T-cell (primary cell): ENCODE measurements at places on chromosomes 12 and 14. TPM values are rescaled to one million over a fixed set of nuclear protein-coding genes. Genes with fewer than 3 reads are reported as not detected.
A peak's percentile ranks its signal among the peaks of the same experiment; 100 is the strongest.

GRCh38 chr14:95068521-95068920 is 88.8 kb downstream of the DICER1 start:
- no peak overlapping the region for H3K4me3 ChIP-seq
- H3K36me3 ChIP-seq, result no peaks in the 10 kb centered on the region
- H3K27me3 ChIP-seq, result no peaks in the 10 kb centered on the region
- no peak overlapping the region for H3K27ac ChIP-seq
- DNase-seq, result no peak

DNA sequence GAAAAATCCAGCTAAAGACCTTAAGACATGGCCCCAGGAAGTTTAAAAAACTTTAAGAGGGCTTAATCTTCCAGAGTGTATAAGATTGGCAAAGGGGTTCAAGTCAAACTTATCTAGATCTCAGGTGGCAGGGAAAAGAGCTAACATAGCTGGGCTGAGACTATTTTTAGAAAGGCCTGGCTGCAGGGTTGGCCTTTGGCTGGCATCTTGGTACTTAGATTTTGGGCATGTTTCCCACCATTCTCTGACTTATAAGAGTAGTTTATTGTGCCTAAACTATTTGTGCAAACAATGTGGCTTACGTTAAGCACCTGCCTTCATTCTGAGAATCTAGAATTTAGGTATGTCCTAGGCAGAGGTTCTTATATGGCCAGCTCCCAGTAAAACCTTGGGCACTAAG is 214.0 kb upstream of the MIS18BP1 start:
- H3K27me3 ChIP-seq, result no peaks in the 10 kb centered on the region
- H3K4me3 ChIP-seq, result no peak overlapping the region
- H3K27ac ChIP-seq, result no peak overlapping the region
- no peaks in the 10 kb centered on the region for H3K4me1 ChIP-seq
- DNase-seq, result no peak
- no peaks in the 10 kb centered on the region for H3K36me3 ChIP-seq

- no peak overlapping the region for H3K4me3 ChIP-seq
- H3K27me3 ChIP-seq, result no peaks in the 10 kb centered on the region
- no peaks in the 10 kb centered on the region for H3K36me3 ChIP-seq
- peaks cover 31% of the 10 kb centered on the region for H3K4me1 ChIP-seq
- peak overlapping the region; percentile 54 for H3K27ac ChIP-seq
These were observed 13.3 kb downstream of the PCNX1 start for GRCh38 chr14:70920608-70921007.

- no peaks in the 10 kb centered on the region for H3K36me3 ChIP-seq
- H3K27me3 ChIP-seq, result no peaks in the 10 kb centered on the region
- H3K4me3 ChIP-seq, result peak overlapping the region; percentile 54
- H3K4me1 ChIP-seq, result no peaks in the 10 kb centered on the region
- H3K27ac ChIP-seq, result no peak overlapping the region
These were observed 594 bp upstream of the CEP170B start for GRCh38 chr14:104864267-104865080.

DNA sequence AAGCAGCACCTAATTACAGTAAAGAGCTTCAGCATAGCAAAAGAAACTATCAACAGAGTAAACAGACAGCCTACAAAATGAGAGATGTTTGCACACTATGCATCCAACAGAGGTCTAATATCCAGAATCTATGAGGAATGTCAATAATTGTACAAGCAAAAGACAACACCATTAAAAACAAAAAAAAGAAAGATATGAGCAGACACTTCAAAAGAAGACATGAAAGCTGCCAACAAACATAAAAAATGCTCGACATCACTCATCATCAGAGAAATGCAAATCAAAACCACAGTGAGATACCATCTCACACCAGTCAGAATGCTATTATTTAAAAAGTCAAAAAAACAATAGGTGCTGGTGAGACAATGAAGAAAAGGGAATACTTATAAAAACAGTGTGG is 273.1 kb downstream of the TMTC2 start:
- H3K4me3 ChIP-seq, result no peak overlapping the region
- no peak for DNase-seq
- H3K27me3 ChIP-seq, result no peaks in the 10 kb centered on the region
- no peaks in the 10 kb centered on the region for H3K36me3 ChIP-seq

DNA sequence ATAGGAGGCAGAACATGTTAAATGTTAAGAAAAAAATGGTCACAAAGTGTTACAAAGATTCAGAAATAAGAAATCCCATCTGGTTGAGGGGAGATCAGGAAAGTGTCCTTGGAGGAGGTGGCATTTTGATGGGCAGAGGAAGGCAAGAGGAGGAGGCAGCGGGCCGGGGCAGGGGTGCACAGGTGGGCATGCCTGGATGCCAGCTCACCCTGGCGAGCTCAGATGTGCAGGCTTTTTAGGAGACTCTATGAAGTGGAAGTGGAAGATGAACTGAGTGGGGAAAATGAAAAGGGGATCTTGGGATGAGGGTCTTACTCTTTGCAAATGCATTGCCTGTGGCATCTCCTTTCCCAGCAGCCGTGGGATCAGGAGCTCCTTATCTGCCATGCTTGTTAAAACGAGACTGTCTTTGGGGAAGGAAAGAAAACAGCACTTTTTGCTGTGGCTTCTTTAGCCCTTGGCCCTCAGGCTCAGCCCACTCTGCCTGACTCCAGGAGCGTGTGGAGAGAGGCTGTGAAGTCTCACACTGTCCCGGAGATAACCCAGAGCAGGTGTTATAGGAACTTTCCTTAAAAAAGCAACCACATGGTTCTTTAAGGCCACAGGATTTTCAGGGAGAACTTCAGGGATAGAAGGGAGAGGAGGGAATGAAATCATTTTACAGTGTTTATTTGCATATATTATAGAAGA is 62.6 kb downstream of the ELK3 start:
- peak overlapping the region; percentile 26 for H3K27ac ChIP-seq
- peaks cover 50% of the 10 kb centered on the region for H3K36me3 ChIP-seq
- DNase-seq, result no peak
- peaks cover 32% of the 10 kb centered on the region for H3K4me1 ChIP-seq
- H3K27me3 ChIP-seq, result no peaks in the 10 kb centered on the region

DNA sequence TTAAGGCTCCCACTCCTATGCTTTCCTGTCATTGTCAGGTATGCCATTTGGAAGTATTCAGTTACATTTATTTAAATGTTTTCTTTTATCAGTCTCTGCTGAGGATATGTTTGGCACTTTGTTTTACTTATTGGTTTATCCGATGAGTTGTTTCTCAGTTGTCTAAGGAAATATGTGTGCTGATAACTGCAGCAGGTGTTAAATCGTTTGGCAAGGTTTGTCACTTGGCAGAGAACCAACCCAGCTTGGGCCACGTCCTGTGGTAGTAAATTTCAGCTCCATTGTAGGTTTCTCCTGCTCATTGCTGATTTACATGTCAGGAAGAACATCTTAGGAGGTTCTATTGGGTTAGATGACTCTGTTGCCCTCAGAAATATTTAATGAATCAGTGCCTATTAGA is 22.0 kb upstream of the MGST1 start:
- no peak overlapping the region for H3K4me3 ChIP-seq
- no peak for DNase-seq

GRCh38 chr14:96260341-96260821 is 4.4 kb downstream of the BDKRB1 start:
- no peak for DNase-seq
- H3K4me1 ChIP-seq, result no peaks in the 10 kb centered on the region
- no peak overlapping the region for H3K4me3 ChIP-seq
- H3K36me3 ChIP-seq, result no peaks in the 10 kb centered on the region
- peaks cover 22% of the 10 kb centered on the region for H3K27me3 ChIP-seq
- H3K27ac ChIP-seq, result no peak overlapping the region

DNA sequence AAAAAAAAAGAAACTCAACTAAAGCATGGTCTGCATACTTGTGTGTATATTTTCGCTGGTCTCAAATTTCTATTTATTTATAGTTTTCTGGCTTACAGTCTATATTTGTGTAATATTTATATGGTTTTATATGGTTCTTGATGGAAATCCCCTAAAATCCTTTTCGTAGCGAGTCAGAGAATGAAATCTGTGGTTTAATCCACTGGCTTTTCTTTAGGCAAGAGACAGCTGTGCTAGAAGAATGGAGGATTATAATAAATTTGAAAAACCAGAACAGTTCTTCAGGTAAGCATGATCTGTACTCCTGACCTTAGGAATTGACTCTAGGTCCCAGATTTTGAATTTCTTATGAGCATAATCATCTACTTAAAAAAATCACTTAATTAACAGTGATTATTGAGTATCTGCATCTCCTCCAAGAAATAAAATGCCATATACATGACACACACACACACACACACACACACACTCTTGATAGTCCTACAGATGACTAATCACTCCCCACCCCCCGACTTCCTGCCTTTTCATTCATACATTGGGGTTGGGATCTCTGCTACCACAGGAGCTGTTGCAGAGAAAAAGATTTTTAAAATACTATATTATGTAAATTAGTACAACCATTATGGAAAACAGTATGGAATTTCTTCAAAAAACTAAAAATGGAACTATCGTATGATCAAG is 113.4 kb downstream of the CRADD start:
- no peaks in the 10 kb centered on the region for H3K36me3 ChIP-seq
- DNase-seq, result no peak
- no peaks in the 10 kb centered on the region for H3K27me3 ChIP-seq
- peaks cover 6% of the 10 kb centered on the region for H3K4me1 ChIP-seq

DNA sequence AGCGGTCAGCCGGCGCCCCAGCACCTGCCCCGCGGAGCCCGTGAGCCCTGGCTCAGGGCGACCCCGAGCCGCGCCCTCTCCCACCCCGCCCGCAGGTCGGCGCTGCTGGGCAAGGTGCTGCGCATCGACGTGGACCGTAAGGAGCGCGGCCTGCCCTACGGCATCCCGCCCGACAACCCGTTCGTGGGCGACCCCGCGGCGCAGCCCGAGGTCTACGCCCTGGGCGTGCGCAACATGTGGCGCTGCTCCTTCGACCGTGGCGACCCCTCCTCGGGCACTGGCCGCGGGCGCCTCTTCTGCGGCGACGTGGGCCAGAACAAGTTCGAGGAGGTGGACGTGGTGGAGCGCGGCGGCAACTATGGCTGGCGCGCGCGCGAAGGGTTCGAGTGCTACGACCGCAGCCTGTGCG is 14.4 kb downstream of the HHIPL1 start:
- peaks cover 68% of the 10 kb centered on the region for H3K27me3 ChIP-seq
- H3K27ac ChIP-seq, result no peak overlapping the region
- H3K4me3 ChIP-seq, result no peak overlapping the region
- H3K36me3 ChIP-seq, result no peaks in the 10 kb centered on the region
- H3K4me1 ChIP-seq, result no peaks in the 10 kb centered on the region
- DNase-seq, result no peak

- peak overlapping the region; percentile 75 for H3K4me3 ChIP-seq
- H3K4me1 ChIP-seq, result peaks cover 12% of the 10 kb centered on the region
- H3K36me3 ChIP-seq, result no peaks in the 10 kb centered on the region
- H3K27me3 ChIP-seq, result peaks cover 3% of the 10 kb centered on the region
- no peak overlapping the region for H3K27ac ChIP-seq
- peak; percentile 25 for DNase-seq
These were observed 479 bp downstream of the GPR135 start for GRCh38 chr14:59464486-59465315.

DNA sequence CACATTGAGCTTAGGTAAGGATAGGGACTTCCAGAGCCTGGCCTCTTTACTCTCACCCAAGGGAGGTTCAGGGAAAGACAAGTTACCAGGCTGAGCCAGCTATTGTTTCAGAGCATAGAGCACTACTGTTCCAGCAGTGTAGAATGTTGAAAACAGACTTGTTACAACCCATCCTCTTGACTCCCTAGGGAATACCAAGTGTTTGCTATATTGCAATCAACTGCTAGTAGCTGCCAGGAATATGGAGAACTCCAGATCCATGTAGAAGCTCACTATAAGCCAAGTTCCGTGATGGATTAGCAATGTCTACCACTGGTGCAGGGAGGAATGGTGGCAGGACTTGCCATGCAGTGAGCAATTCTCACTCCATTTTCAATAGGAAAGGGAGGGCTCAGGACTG is 199.8 kb upstream of the RBM19 start:
- no peaks in the 10 kb centered on the region for H3K4me1 ChIP-seq
- H3K36me3 ChIP-seq, result no peaks in the 10 kb centered on the region
- DNase-seq, result no peak
- H3K27me3 ChIP-seq, result no peaks in the 10 kb centered on the region
- no peak overlapping the region for H3K27ac ChIP-seq
- H3K4me3 ChIP-seq, result no peak overlapping the region

- H3K4me1 ChIP-seq, result no peaks in the 10 kb centered on the region
- peaks cover 4% of the 10 kb centered on the region for H3K36me3 ChIP-seq
- H3K4me3 ChIP-seq, result no peak overlapping the region
- no peaks in the 10 kb centered on the region for H3K27me3 ChIP-seq
These were observed 101.5 kb downstream of the HELB start for GRCh38 chr12:66403746-66404145.

- no peak overlapping the region for H3K4me3 ChIP-seq
- peaks cover 2% of the 10 kb centered on the region for H3K27me3 ChIP-seq
- no peak for DNase-seq
- no peaks in the 10 kb centered on the region for H3K4me1 ChIP-seq
- H3K36me3 ChIP-seq, result no peaks in the 10 kb centered on the region
These were observed 159.7 kb downstream of the PAH start for GRCh38 chr12:102757154-102757881.

DNA sequence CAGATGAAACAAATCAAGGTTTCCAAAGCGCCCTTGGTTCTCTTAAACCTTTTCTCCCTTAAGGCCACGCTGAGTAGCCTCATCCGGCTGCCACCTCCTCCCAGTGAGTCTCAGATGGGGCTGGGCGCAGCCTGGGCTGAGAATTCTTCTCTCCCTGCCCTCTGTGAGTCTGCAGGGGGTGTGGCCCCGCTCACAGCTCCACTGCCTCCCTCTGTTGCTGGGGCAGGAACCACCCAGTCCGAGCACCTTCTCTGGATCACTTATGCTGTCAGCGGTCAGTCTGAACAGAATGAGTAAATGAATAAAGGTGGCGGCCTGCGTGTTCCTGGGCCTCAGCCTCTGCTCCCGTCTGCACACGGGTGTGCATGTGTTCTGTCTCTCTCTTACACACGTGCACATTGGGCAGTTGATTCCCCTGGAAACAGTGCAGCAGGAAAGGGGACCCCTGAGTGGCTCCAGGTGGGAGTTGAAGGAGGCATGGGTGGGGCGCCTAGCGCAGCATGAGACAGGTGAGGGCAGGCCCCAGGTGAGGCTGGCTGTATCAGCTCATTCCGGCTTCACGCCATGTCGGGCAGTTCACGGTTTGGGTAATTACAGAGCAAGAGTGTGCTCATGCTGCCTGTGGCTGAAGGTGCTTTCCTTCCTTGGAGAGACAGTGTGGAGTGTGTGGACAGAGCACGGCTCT is 4.3 kb downstream of the PAPLN start:
- H3K36me3 ChIP-seq, result no peaks in the 10 kb centered on the region
- no peak overlapping the region for H3K27ac ChIP-seq
- H3K4me3 ChIP-seq, result no peak overlapping the region
- peaks cover 13% of the 10 kb centered on the region for H3K27me3 ChIP-seq

GRCh38 chr12:45685680-45686079 is 43.8 kb upstream of the ARID2 start:
- no peak for DNase-seq
- no peaks in the 10 kb centered on the region for H3K27me3 ChIP-seq
- no peak overlapping the region for H3K4me3 ChIP-seq

- no peaks in the 10 kb centered on the region for H3K27me3 ChIP-seq
- H3K36me3 ChIP-seq, result peaks cover 88% of the 10 kb centered on the region
- H3K4me1 ChIP-seq, result no peaks in the 10 kb centered on the region
- H3K4me3 ChIP-seq, result no peak overlapping the region
These were observed 14.9 kb downstream of the RAB35 start for GRCh38 chr12:120101617-120102016.

- no peak overlapping the region for H3K27ac ChIP-seq
- H3K4me1 ChIP-seq, result no peaks in the 10 kb centered on the region
- no peak overlapping the region for H3K4me3 ChIP-seq
- H3K27me3 ChIP-seq, result peaks cover 3% of the 10 kb centered on the region
These were observed 41.3 kb downstream of the EGLN3 start for GRCh38 chr14:33909380-33910084.

The DBX2 gene
- total RNA-seq, result not detected

The PPP2R5E gene
- total RNA-seq, result 35.5 TPM

The ALDH2 gene
- total RNA-seq, result 3.5 TPM

The LYZ gene
- total RNA-seq, result 5.0 TPM

The PEBP1 gene
- 97.3 TPM for total RNA-seq

The NABP2 gene
- 14.0 TPM for total RNA-seq
